Activated T-cell treated with anti-CD3 and anti-CD28 coated beads, Interleukin-2, amount 50 U/mL, for 1 hour (primary cell): ENCODE measurements at places on chromosomes 3 and 15.

GRCh38 chr15:82540055-82540983, at the start of gene RPS17:
Gene RPS17 (minus strand): TSS chr15:82540457. CDS start chr15:82540428, 29 bp downstream.
- DNase-seq: peak; percentile 99

- peak; percentile 28 for DNase-seq
Measured at GRCh38 chr3:149813367-149814281, 609 bp downstream of the RNF13 start.

- DNase-seq: no peak
Measured at GRCh38 chr3:73719413-73719851, 94.7 kb upstream of the PDZRN3 start.

DNA sequence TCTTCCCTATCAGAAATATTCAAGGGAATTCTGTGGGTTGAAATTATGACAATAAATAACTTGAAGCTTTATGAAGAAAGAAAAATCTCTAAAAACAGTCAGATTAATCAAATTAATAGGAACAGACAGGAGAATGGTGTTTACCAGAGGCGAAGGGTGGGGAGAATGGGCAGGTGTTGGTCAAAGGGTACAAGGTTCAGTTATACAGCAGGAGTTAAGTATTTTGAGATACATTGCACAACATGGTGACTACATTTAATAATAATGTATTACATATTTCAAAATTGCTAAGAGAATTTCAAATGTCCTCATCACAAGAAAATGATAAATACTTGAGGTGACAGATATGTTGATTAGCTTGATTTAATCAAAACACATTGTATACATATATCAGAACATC, 18.6 kb downstream of the SPCS1 start:
- DNase-seq: no peak
